Activated naive CD8-positive, alpha-beta T cell treated with anti-CD3 and anti-CD28 coated beads for 36 hours (primary cell): ENCODE measurements at places on chromosomes 12 and 14. TPM values are rescaled to one million over a fixed set of nuclear protein-coding genes. Genes with fewer than 3 reads are reported as not detected.

- DNase-seq = no peak
Observed at GRCh38 chr14:104591506-104592291, 12.1 kb downstream of the C14orf180 start.

CMKLR1 gene
- not detected for total RNA-seq

RTL1 gene
- total RNA-seq = not detected

IL22 gene
- 0.31 TPM for total RNA-seq

KRT74 gene
- total RNA-seq = not detected

- no peak for DNase-seq
Observed at GRCh38 chr12:124655048-124655697, 87.8 kb upstream of the NCOR2 start.

KRT73 gene
- 0.29 TPM for total RNA-seq

GRCh38 chr12:48031135-48031960, 27.1 kb upstream of the COL2A1 start:
- DNase-seq = no peak

DNA sequence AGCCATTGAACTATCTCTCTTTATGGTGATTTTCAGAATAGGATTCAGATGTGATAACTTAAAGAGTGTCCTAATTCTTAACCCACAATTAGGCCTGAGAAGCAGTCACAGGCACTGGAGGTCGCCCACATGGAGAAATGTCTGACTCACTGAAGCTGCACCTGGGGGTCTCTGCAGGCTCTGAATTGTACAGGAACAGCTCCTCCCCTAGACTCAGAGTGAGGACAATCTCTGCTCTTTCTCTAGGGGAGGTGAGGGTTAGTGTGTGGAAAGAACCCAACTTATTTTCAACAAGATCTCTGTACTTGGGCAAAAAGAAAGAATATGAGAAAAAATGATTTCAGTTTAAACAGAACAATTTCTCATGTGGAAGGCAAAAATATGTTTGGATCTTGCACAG, 1124.6 kb downstream of the TMEM121 start:
- DNase-seq = no peak

CCDC38 gene
- total RNA-seq = 0.16 TPM

GRCh38 chr14:38056270-38056669, 151.4 kb upstream of the SSTR1 start:
- no peak for DNase-seq

DNA sequence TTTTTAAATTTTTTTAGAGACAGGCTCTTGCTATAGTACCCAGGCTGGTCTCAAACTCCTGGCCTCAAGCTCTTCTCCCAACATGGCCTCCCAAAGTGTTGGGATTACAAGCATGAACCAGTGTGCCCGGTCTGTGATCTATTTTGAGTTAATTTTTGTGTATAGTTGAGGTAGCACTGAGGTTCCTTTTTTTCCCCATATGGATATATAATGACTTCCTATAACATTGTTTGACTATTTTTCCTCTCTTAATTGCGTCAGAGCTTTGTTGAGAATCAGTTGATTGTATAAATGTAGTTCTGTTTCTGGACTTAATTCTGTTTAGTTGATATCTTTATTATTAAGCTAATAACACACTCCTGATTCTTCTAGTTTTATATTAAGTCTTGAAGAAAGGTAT, 8.6 kb upstream of the M6PR start:
- DNase-seq = no peak

FGD6 gene
- 0.70 TPM for total RNA-seq

DNA sequence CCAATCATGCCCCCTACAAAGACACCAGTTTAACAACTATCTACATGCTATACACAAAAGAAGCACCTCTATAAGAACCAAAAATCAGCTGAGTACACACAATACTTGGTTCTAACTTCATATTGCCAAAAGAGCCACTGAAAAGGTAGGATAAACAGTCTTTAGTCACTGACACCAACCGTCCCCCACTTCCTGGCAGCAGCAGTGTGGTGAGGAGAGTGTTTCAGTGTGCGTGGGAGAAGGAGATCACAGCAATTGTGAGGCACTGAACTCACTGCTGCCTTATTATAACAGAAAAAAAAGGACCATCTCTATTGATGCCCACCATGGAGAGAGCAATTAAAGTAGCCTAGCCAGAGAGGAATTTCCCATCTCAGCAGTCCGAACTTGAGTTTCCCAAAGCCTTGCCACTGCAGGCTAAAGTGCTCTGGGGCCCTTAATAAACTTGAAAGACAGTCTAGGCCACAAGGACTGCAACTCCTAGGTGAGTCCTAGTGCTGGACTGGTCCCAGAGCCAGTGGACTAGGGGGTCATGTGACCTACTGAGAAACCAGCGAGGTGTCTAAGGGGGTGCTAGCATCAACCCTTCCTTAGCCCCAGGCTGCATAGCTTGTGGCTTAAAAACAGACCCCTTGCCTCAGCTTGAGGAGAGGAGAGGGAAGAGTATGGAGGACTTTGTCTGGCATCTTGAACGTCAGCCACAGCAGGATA, 37.1 kb upstream of the LMNTD1 start:
- DNase-seq = peak; percentile 42

ISM2 gene
- 0.29 TPM for total RNA-seq

GRCh38 chr14:99240627-99241324, 31.2 kb downstream of the BCL11B start:
- no peak for DNase-seq

- no peak for DNase-seq
Observed at GRCh38 chr12:114762490-114763110, 78.6 kb upstream of the TBX3 start.

NFATC4 gene
- total RNA-seq = 1.1 TPM

KLHDC1 gene
- total RNA-seq = 1.1 TPM

DNA sequence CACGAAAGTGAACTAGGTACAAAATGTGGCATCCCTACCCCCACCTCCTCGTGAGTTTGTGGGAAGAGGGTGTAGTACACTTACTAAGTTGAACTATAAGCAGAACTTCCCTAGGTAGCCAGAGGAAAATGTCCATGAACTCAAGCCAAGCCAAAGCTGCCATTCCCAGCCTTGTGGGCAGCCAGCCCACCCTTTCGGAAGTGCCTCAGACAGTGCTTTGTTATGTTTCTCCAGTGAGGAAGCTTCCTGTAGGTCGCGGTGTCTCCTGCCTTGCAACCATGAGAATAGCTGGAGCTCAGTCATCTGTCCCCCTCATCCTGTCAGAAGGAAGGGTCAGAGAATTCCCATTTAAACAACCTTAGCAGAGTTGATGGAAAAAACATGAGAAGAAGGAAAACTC, 266.9 kb downstream of the DUSP6 start:
- no peak for DNase-seq

- DNase-seq = no peak
Observed at GRCh38 chr14:30195941-30196340, 268.3 kb upstream of the PRKD1 start.

HOTAIR gene
- total RNA-seq = not detected

DNA sequence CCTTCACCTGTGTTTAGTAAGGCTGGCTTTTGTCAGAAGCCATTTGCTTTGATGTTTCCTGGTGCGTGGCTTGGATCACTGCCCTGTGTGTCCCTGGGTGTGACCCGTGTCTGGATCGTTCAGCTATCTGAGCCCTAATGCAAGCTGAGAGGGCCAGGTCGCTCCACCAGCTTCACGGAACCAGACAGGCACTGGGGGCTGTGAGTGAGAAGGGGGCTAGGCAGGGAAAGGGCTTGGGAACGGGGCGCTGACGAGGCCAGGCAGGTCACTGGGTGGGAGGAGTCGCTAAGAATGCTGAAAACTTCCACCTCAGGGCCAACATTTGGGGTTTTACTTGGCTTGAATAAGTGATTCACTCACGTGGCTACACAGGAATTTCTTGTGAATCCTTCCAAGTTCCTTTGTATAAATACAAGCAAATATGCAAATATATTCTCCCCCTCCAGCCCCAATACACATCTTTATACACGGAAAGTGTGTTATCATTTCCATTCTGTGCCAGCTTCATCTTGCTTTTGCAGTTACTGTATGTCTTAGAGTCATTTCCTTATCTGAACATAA, 24.2 kb upstream of the MMP17 start:
- DNase-seq = no peak

GRCh38 chr12:67697967-67698366, 49.4 kb downstream of the DYRK2 start:
- DNase-seq = no peak

GRCh38 chr12:117342682-117343081, 18.7 kb downstream of the NOS1 start:
- DNase-seq = no peak

SNW1 gene
- total RNA-seq = 114 TPM

BRAP gene
- 22.4 TPM for total RNA-seq

DNA sequence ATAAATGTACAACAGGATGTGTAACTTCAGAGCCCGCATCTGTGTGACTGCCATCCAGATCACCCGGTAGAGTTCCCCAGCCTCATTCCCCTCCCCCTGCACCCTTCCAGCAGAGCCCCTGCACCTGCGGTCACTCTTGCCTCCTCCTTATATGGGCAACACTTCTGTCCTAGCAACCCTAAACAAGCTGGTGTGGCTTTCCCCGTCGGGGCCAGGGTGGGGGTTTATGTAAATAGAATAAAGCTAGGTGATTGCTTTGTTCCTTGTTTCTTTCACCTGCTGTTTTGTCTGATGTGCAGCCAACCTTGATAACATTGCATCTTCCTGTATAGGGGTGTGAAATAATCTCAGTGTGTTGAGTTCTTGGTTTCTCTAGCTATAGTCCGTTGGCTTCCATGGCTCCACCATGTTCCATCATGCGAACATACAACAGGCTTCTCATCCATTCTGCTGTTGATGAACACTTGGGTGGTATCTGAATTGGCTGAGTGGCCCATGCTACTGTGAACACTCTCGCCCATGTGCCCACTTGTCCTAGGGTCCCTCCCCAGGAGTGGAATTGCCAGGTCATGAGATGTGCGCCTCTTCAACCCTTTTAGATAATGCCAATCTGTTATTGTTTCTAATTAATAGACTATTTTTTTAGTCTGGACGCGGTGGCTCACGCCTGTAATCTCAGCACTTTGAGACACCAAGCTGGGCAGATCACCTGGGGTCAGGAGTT, 102.2 kb downstream of the KIF26A start:
- no peak for DNase-seq
